Stimulated activated CD8-positive, alpha-beta memory T cell treated with anti-CD3 and anti-CD28 coated beads, Interleukin-4, amount 100 ng/mL, for 1 hour (primary cell): ENCODE measurements at places on chromosomes 5 and 9.

GRCh38 chr5:1820926-1821325 lies 19.7 kb downstream of the NDUFS6 start:
- DNase-seq: no peak

- DNase-seq: no peak
Observed at GRCh38 chr9:32725066-32725860, 58.1 kb upstream of the TMEM215 start.

DNA sequence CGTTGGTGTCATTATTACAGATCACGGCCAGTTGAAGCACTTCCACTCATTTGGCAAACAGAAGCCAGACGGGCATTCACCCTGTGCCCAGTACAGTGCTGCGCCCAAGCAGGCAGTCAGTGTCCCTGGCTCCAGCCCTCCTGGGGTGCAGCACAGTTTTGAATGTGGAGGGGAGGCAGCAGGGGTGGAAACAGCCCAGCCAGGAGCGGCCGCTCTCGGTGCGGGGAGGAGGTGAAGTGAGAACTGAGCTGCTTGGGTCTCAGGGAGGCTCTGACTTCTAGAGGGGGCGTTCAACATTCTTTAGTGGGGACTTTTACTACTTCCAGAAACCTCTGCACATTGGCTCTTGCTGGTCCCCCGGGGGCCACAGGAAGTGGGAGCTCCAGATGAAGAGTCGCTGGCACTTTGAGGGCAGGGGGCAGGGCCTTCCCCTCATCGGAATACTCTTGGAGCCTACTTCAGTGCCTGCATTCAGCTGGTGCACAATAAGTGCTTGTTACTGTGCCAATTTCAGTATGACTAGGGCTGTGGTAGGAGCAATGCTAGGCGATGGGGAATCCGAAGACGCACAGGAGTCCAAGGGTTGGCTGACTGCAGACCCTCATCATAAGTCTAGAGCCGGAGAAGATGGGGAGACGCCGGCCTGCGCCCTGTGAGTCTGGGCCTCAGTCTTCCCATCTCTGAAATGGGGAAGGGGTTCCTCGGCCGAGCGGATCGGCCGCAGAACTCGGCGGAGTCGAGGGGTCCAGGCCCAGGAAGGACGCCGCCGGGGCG lies 492 bp upstream of the NEK6 start:
- no peak for DNase-seq

DNA sequence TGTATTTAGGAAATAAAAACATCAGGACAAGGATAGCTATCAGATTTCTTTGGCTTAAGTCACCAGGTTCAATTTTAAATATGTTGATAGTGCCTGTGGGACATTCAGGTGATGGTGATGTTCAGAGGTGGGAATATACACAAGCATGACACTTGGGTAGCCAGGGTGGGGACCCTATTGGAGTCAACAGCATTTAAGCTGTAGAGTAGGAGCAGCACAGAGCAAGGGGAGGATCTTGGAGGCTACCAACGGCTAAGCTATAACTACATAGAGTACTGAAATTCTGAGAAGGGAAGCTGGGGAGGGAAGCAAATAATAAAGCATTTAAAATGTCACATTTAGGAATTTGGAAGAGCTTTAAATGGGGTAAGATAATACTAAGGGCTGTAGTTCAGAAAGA lies 177.7 kb downstream of the CPLANE1 start:
- no peak for DNase-seq

DNA sequence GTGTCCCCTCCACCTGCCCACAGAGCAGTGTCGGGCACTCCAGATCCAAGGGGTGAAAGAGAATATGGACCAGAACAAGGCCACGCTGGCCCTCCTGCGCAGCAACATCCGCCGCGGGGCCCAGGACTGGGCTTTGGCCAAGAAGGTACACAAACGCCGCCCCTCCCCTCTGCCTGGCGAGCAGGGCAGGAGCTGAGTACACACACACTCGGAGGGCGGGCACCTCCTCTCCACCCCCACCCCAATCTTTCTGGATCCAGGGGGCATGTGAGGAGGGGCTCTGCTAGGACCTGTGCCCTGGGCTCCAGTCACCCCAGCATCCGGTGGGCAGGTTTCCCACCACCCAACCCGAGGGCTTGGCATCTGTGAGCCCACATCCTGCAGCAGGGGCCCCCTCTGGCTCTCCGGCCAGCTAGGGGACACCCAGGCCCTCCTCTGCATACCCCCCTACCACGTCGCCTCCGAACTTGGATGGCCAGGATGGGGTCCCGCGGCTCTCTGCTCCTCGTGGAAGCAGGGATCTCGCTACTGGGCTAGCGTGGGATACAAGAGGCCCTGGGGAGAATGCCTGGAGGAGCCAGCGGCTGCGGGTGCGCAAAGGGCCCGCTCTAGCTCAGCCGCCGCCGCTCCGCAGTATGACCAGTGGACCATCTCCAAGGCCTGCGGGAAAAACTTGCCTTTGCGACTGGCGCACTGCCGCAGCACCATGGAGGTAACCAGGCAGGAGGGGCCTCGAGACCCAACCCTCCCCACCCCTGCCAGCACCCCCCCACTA lies 3.1 kb downstream of the CCDC183 start:
- DNase-seq: no peak

DNA sequence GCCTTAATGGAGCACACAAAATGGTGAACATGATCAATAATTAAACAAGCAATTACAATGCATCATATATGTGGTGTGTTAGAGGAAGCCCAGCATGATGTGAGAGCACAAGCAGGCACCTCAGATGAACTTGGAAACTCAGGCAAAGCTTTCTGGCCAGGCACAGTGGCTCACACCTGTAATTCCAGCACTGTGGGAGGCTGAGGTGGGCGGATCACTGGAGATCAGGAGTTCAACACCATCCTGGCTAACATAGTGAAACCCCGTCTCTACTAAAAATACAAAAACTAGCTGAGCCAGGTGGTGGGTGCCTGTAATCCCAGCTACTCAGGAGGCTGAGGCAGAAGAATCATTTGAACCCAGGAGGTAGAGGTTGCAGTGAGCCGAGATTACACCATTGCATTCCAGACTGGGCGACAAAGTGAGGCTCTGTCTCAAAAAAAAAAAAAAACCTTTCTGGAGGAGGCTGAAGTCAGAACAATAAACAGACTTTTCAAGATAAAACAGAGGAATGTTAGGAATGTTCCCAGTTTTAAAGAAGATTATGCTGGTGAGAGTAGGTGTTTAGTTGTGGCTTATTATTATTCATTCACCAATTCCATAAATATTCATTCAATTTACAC lies 159.4 kb downstream of the CEMIP2 start:
- no peak for DNase-seq

DNA sequence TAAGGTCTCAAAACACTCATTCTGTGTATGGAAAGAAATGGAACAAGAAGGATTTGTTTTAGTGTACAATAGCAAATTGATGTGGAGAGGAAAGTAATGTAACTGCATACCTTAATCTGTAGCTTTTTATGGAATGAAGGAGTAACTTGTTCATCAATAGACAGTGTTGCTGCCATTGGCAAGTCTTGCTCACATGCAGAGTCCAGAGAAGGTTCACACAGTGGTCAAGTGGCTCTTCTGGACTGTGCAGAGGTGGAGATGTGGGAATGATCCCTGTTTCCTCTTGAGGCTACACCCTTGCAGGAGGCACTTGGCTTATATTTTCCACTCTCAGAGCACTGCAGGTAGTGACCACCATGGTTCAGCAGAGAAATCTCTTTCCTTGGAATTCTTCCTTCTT lies 132.9 kb upstream of the ANKH start:
- DNase-seq: no peak

DNA sequence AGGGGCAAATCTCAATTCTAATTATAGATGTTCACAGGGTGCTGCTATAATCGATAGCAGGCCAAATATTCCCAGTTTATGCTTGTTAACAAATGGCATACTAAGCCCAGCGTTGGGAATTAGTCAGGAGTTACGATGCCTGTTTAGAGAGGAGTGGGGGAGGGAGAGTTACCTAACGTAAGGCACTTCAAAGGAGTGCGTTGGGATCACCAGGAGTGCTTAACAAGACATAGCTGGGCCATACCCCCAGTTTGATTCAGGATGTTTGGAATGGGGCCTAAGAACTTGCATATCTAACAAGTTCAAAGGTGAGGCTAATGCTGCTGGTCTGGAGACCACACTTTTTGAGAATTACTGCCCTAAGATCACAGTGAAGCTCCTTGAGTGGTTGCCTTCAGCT lies 14.5 kb upstream of the SRP19 start:
- DNase-seq: no peak

GRCh38 chr5:103272377-103272776 lies 13.8 kb downstream of the MACIR start:
- DNase-seq: no peak

- DNase-seq: no peak
Observed at GRCh38 chr5:137167187-137167586, 331.9 kb downstream of the SPOCK1 start.

- DNase-seq: no peak
Observed at GRCh38 chr5:171661143-171661542, 124.5 kb upstream of the SMIM23 start.

- DNase-seq: no peak
Observed at GRCh38 chr5:19044931-19045695, 942.9 kb downstream of the CDH18 start.

GRCh38 chr5:22554475-22554874 lies 298.7 kb downstream of the CDH12 start:
- DNase-seq: no peak

DNA sequence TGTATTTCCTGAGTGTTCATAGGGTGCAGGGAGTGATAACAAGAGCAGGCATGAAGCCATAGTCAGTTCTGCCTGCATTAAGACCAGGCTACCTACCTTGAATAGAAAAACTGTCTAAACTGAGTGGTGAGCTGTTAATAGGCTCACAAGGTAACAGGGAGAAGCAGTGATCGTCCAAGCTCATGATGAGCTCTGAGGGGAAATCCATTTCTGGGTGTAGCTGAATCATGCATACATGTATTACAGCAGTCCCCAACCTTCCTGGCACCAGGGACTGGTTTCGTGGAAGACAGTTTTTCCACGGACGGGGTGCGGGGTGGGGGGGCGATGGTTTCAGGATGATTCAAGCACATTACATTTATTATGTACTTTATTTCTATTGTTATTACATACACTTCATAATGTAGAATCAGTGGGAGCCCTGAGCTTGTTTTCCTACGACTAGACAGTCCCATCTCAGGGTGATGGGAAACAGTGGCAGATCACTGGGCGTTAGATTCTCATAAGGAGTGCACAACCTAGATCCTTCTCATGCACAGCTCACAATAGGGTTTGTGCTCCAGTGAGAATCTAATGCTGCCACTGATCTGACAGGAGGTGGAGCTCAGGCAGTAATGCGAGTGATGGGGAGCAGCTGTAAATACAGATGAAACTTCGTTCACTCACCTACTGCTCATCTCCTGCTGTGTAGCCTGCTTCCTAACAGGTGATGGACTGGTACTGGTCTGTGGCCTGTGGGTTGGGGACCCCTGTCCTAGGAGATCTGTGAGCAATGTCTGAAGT lies 100.0 kb upstream of the IL6ST start:
- DNase-seq: no peak

- no peak for DNase-seq
Observed at GRCh38 chr5:952597-953271, 55.9 kb upstream of the NKD2 start.
